ENCODE measurements at places on chromosomes 1 and 21.
A peak's percentile ranks its signal among the peaks of the same experiment; 100 is the strongest.

DNA sequence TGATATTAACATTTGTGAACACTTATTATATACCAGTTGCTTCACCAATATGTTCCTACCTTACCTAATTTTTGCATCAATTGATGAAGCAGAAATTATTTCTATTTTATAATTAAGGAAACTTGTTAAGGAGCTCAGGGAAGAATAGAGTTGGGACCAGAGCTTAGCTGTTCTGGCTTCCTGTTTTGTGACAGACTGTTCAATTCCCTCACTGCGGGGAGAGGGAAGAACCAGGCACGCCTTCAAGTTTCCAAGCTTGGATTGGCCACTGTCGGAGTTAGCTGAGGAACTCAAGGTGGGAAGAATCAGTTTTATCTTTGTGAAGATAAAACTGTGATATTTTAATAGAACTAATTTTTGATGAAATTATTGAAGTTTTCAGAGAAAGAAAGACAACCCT is 142.3 kb upstream of the LMO4 start:
- DNase-seq, result no peak

GRCh38 chr1:187409341-187409740 is 580.6 kb downstream of the PLA2G4A start:
- no peak for DNase-seq

GRCh38 chr1:197775282-197776262 is at the start of gene DENND1B:
Gene DENND1B, minus strand, starts transcription at chr1:197775480. Its CDS starts 325 bp downstream, at chr1:197775155.
- DNase-seq, result peak; percentile 84

GRCh38 chr1:209714338-209714737 is 9.7 kb downstream of the HSD11B1 start:
- DNase-seq, result no peak

DNA sequence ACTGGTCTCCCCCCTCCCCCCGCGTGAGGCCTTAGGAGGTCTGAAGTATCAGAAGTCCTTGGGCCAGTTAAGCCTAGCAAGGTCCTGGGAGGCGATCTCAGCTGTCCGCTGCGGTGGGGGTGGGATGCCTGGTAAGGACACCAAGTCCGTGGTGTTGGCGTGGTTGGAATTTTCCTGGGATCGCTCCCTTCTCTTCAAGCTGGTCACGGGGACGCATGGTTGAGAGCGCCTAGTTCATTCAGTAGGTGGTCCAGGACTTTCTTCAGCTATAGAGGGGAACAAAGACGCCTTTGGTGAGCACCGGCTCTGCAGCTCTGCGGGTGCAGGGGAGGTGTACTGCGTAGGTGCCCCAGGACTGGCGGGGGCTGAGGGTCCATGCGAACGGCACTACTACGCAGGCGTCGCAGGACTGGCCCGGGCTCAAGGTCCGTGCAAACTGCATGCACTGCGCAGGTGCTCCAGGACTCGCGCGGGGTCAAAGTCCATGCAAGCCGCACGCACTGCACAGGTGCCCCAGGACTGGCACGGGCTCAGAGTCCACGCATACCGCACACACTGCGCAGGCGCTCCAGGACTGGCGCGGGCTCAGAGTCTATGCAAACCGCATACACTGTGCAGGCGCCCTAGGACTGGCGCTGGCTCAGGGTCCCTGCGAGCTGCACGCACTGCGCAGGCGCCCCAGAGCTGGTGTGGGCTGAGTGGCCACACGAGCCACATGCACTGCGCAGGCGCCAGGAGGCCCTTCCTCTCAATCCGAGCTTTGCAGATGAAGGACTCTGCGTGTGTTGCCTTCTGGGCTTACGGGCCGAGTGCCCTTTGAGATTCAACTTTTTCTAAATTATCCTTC is 36.6 kb upstream of the HMGN1 start:
- DNase-seq, result no peak

DNA sequence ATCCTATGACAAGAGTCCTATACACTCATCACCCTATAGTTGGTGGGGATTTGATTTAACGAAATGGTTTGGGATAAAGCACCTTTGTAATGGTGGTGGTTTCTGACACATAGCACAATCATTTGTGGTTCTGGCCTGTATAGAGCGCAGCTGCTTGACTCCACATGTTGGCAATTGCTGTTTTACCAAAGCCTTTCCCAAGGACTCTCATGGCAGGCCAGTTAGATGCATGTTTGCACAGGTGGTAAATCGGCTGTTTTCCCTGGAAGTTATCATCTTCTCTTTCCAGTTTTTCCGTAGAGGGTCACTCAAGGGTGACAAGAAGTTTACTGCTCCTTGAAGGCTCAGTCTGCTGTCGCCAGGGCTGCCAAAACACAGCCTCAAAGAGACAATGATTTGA is 17.1 kb upstream of the XPR1 start:
- no peak for DNase-seq

DNA sequence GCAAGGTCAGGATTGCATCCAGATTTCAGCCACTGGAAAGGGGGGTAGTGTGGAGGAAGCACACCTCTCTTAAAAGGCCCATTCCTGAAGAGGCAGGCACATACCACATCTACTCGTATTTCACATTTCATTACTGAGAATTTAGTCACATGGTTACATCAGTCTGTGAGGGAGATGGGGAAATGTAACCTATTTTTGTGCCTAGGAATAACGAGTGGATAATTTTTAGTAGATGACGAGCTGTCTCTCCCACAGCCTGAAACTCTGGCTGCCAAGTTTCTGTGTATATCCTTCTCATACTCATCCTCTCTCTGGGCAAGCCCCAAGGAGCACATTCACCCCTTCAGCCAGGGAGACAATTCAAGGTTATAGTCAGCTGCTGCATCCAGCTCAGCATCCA is 10.3 kb upstream of the C21orf91 start:
- no peak for DNase-seq

- DNase-seq, result no peak
Measured at GRCh38 chr1:80896781-80897356, 903.9 kb upstream of the ADGRL2 start.

DNA sequence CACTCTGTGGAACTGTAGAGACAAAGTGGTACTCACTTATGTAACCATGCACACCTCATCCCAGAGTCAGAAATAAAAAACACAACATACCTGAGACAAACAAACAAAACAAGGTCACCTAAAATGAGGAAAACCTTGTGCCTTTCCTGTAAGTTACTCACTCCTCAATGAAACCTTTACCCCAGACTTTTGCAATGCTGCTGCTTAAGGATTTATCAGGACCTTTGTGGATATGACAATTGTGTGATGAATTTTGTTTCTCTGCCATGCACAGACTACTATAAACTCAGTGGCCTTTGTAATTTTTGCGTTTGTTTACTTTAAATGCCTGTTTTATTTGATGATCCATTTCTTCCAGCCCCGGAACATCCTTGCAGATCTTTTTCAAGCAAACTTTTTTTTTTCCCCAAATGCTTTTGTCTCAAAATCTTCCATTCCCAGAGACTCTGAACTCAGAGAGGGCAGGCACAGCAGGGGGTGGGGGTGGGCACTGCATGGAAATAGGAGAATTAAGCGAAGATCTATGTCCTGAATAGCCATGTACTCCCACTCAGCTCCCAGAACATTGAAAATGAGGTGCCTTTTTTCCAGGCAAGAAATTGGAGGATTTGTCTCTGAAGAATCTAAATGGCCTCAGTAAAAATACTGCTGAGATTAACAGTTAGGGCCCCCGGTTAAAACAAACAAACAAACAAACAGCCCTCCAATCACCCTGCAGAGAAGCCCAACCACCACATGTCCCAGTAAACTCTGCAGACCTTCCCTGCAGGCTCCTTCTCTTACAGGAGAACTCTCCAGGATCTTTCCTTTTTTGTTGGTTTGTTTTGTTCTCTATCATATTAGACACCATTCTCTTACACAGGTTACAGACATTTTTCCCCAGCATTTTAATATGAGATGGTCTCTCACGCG is 22.6 kb upstream of the SIM2 start:
- no peak for DNase-seq

- no peak for DNase-seq
Measured at GRCh38 chr1:34373912-34374311, 197.2 kb downstream of the C1orf94 start.

- DNase-seq, result no peak
Measured at GRCh38 chr1:8816264-8816663, 1.2 kb downstream of the RERE start.

DNA sequence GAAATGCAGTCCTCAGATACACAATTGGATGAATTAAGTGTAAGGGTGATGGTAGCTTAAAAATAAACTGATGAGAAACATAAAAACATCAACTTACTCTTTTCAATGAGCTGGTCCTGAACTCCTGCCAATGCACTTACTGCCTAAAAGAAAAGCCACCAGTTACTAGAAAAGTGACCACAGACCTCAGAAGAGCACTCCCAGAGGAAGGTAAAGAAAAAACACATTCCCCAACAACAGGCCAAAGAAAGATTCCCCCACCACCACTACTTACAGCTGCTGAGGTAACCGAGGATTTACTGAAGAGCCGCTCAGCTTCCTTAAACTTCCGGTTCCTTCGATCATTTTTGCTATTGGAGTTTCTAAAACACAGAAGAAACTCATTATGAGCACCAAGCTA is 5.4 kb downstream of the MEAF6 start:
- no peak for DNase-seq

- no peak for DNase-seq
Measured at GRCh38 chr21:42666925-42667324, 13.5 kb downstream of the PDE9A start.

- DNase-seq, result no peak
Measured at GRCh38 chr1:10862743-10863335, 66.4 kb upstream of the CASZ1 start.

- DNase-seq, result no peak
Measured at GRCh38 chr1:70948396-70949017, 99.1 kb downstream of the PTGER3 start.

- no peak for DNase-seq
Measured at GRCh38 chr1:101849356-101849755, 147.4 kb downstream of the OLFM3 start.

- no peak for DNase-seq
Measured at GRCh38 chr1:156675210-156676113, 1.7 kb downstream of the NES start.

DNA sequence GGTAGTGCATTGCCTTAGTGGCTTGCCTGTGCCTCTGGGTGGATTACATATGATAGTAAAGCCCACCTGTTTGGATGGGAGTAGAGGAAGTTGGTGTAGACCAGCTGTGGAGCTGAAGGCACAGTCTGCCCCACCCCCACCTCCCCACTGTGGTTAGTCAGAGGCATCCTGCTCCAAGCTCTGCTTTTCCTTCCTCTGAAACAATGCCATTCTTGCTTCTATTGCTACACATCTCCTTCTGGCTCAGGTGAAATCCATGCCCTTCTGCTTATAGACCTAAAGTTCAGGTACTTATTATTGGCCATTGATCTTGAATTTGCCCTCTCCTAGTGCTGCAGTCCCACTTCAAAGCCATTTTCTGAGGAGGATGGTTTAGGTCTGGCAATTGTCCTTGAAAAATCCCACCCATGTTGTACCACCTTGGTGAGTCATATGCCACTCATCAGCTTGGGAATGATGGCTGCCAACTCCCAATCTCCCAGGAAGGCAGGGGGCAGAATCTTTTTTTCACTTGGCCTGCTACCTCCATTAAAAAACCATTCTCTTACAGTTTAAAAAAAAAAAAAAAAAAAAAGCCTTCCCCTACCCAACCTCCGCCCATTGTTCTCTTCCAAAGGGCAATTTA is 6.7 kb upstream of the TXLNA start:
- no peak for DNase-seq

GRCh38 chr1:214391873-214392645 is 111.1 kb downstream of the SMYD2 start:
- DNase-seq, result no peak

GRCh38 chr1:15731735-15732685 is 4.0 kb upstream of the SLC25A34 start:
- no peak for DNase-seq

GRCh38 chr21:39118061-39118460 is 65.2 kb downstream of the PSMG1 start:
- DNase-seq, result peak; percentile 32

- DNase-seq, result no peak
Measured at GRCh38 chr1:224681816-224682215, 65.7 kb downstream of the CNIH3 start.

DNA sequence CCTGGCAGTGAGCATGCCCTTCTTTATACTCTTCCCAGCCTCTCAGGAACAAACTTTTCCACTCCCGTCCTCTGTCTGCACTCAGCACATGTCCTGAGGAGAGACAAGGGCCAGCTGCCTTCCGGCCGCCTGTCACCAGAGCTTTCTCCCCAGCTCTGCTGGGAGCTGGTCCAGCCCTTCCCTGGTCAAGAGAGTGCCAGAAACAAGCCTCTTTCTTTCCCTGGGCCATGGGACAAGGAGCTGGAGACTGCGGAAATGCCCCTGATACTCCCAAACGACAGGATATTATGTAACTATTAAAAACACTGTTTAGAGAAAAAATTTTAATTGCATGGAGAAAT is 10.4 kb downstream of the LAMB3 start:
- no peak for DNase-seq

DNA sequence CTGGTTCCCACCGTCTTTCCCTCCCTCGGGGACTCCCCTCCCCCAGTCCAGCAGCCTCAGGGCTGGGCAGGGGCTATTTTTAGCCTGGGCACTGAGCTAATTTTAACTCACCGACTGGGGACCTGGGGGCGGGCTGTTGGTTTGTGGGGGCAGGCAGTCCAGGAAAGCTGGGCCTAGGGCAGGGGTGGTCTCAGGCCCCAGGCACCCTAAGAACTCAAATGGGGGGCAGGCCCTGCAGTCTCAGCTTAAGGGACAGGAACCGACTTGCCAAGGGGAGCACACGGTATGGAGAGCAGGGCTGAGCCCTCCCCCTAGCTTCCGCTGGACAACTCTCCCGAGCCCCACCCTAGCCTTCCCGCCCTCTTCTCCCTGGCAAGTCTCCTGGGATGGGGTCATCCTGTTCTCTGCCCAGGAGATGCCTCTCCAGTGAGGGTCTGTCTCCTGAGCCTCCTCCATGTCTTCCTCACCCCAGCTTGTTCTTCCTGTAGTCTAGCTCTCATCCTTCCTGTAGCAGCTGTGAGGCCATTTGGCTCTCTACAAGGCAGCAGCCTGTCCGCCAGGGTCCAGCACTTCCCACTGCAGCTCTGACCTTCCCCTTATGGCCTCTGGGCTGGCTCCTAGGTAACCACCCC is 10.1 kb downstream of the MEF2D start:
- no peak for DNase-seq

- no peak for DNase-seq
Measured at GRCh38 chr1:19974822-19975416, 4.5 kb downstream of the PLA2G2A start.

DNA sequence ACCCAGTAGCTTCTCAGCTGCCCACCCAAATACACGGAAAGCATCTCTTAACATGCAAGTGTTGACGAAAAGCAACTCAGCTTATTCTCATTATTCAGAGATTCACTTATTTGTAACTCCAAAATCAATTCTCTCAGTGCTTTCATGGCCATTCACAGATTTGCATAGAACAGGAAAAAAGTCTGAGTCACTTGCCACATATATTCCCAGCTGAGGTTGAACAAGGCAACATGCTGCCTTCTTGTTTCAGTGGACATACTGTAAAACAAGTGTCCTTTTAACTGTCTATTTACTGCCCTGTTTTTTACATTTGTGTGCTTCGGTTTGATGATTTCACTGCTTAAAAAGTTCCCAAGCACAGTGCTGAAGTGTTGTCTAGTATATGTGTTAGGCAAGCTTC is 273.0 kb downstream of the LTN1 start:
- no peak for DNase-seq

- no peak for DNase-seq
Measured at GRCh38 chr21:45768011-45768739, 124.7 kb downstream of the PCBP3 start.

- no peak for DNase-seq
Measured at GRCh38 chr1:211903490-211904245, 73.1 kb upstream of the LPGAT1 start.

- DNase-seq, result no peak
Measured at GRCh38 chr1:16352842-16353535, 709 bp upstream of the FBXO42 start.
